Lower lobe of right lung (tissue), 2 donors: ENCODE measurements at places on chromosomes 4 and X. TPM values are rescaled to one million over a fixed set of nuclear protein-coding genes. Genes with fewer than 3 reads are reported as not detected.

Gene ADH7
- total RNA-seq = 0.47 TPM

Gene FAM53A
- total RNA-seq = 1.7 TPM

Gene GABRQ
- total RNA-seq = not detected

DNA sequence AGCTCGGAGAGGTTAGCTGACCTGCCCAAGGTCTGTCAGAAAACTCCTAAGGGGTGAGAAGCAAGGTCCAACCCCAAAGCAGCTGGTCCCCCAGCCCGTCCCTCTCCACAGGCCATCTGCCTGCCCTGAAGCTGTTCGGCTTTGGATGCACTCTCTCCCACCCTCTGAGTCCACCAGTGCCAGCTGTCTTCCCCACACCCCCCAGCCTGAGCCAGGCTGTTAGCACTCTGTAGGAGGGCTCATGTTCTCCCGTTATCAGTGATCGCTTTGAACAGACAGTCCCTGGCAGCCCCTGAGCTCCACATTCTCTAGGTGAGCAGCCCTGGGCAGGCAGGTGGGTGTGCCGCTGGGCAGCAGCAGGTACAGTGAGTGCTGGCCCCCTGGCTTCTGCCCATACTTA, 16.0 kb downstream of the ZNF185 start:
- no peak for DNase-seq
- H3K27me3 ChIP-seq = no peaks in the 10 kb centered on the region

- H3K27ac ChIP-seq = peak overlapping the region; percentile 72
- H3K4me3 ChIP-seq = peak overlapping the region; percentile 57
- H3K27me3 ChIP-seq = no peaks in the 10 kb centered on the region
- no peaks in the 10 kb centered on the region for H3K4me1 ChIP-seq
- H3K36me3 ChIP-seq = no peaks in the 10 kb centered on the region
Observed at GRCh38 chrX:65035446-65035770, 59.2 kb upstream of the ZC4H2 start.

DNA sequence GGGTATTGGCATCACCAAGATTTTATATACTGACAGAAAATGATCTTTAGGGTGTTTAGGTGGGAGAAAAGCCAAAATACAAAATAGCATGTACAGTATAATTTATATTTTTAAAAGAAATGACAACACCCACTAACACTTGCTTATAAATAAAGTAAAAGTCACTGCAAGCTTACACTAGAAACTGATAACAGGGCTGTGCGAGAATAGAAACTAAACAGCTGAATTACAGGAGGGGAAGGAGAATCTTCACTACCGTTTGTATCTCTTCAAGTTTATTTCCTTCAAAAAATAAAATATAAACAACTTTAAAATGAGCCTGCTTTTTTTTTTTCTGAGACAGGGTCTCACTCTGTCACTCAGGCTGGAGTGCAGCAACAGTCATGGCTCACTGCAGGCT, 22.8 kb downstream of the GRSF1 start:
- no peaks in the 10 kb centered on the region for H3K27me3 ChIP-seq
- no peak overlapping the region for H3K27ac ChIP-seq
- no peak for DNase-seq
- no peak overlapping the region for H3K4me3 ChIP-seq
- H3K36me3 ChIP-seq = peaks cover 37% of the 10 kb centered on the region
- H3K4me1 ChIP-seq = no peaks in the 10 kb centered on the region

- H3K27ac ChIP-seq = no peak overlapping the region
- no peak for DNase-seq
- H3K4me3 ChIP-seq = no peak overlapping the region
- no peaks in the 10 kb centered on the region for H3K27me3 ChIP-seq
- no peaks in the 10 kb centered on the region for H3K4me1 ChIP-seq
- H3K36me3 ChIP-seq = no peaks in the 10 kb centered on the region
Observed at GRCh38 chrX:133085785-133086184, 11.1 kb downstream of the USP26 start.

DNA sequence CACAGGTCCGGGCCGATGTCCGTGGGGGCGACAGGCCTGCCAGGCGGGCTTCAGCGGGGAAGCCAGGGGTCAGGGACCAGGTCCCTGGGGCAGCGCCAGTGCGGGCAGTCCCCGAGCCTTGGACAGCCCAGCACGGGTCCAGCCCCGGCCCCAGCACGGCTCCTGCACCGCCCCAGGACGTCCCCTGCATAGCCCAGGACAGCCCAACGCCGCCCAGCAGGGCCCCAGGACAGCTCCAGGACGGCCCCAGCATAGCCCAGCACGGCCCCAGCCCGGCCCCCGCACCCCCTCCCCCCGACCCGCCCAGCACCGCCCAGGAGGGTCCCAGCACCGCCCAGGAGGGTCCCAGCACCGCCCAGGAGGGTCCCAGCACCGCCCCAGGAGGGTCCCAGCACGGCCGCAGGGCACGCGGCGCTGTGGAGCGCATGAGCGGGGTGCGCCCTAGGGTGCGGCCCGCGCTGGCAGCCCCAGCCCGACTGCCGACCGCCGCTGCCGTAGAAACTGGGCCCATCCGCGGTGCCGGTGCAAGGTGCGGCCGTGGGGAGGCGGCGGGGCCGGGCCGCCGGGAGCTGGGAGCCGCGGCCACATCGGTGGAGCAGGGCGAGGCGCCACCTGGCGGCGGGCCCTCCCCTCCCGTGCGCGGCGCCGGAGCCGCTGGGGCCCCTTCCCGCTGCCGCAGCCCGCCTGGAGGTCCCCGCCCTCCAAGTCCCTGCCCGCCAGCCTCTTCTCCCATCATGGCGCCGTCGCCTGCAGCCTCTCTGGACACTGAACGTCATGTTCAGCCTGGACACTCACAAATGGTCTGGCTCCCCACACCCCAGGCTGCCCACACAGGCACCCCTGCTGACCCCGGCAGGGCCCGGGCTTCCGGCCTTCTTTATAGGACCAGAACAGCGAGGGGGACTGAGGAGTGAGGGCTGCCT, 106.8 kb upstream of the NKX1-1 start:
- DNase-seq = peak; percentile 55
- H3K4me1 ChIP-seq = no peaks in the 10 kb centered on the region
- H3K27me3 ChIP-seq = peaks cover 48% of the 10 kb centered on the region
- no peaks in the 10 kb centered on the region for H3K36me3 ChIP-seq

GRCh38 chrX:100296183-100296753, 113.8 kb downstream of the PCDH19 start:
- no peak overlapping the region for H3K4me3 ChIP-seq
- no peaks in the 10 kb centered on the region for H3K4me1 ChIP-seq
- H3K27me3 ChIP-seq = no peaks in the 10 kb centered on the region

DNA sequence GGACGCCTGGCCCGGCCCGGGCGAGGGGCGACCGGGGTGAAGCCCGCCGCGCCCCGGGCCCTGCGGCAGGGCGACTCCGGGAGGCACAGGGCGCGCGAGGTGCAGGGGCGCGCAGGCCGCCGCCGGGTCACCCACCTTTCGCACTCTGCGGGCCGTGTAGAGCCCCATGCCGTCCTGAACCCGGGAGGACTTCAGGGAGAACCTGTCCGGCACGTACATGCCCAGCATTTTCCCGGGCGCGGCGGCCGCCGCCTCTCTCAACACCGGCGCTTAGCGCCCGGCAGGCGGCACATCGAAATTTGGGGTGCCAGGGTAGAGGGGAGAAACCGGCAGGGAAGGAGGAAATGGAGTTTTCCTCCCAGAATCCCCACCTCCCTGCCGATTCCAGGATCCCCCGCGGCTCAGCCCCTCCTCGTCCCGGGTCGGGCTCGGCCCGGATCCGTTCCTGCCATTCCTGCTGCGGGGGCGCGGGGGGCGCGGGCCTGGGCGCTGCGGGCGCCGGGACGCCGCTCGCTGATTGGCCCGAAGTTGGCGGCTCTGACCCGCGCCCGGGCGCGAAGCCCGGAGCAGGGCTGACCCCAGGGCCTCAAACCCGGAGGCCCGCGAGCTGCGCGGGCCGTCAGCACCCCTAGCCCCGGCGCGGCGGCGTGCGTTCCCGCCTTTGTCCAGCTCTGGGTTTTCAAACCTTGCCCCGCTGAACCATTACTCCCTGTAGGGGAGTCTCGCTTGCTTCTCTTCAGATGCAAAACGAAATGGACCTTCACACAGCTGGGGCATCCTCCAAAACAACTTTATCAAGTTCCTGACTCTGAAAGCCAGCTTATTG, at the start of gene PRDM5:
PRDM5 (minus strand) TSS at position 346 of the 826 bp plus-strand sequence; CDS start at position 228, 118 bp downstream.
- H3K27ac ChIP-seq = peak within 1 kb of the TSS; percentile 95
- no peaks in the 10 kb centered on the region for H3K27me3 ChIP-seq
- H3K36me3 ChIP-seq = no peaks in the 10 kb centered on the region
- H3K4me3 ChIP-seq = peak within 1 kb of the TSS; percentile 72
- peak; percentile 65 for DNase-seq

- no peaks in the 10 kb centered on the region for H3K36me3 ChIP-seq
- peak overlapping the region; percentile 57 for H3K27ac ChIP-seq
- H3K27me3 ChIP-seq = no peaks in the 10 kb centered on the region
Observed at GRCh38 chr4:109801099-109801789, 555 bp downstream of the CFI start.

GRCh38 chr4:90889171-90889570, 762.0 kb downstream of the CCSER1 start:
- H3K4me3 ChIP-seq = no peak overlapping the region
- no peaks in the 10 kb centered on the region for H3K4me1 ChIP-seq
- no peak for DNase-seq
- H3K27me3 ChIP-seq = no peaks in the 10 kb centered on the region

DNA sequence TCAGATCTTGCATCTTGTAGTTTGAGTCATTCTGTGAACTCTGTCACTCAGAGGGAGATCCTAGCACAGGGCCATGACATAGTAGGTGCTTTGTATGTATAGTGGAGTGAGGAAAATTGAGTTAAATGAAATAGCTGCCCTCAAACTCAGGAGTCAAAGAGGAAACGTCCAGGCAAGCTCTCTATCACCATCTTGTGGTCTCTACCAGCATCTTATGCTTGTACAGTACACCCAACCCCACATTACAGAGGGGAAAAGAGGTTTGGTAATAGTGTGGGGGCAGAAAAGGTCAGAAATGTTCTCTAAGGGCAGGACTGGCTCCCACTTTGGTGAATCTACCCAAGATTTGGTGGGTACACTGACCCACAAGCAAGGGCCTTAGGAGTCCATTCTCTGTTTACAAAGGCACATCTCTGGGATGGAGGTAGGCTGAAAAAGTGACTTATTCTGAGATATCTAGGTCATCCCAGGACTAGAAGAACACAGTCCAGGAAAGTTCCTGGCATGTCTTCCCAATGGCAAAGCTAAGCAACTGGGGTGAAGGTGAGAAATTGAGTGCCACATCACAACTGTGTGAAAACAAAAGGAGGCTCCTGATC, 131.8 kb downstream of the OR13H1 start:
- no peaks in the 10 kb centered on the region for H3K36me3 ChIP-seq
- H3K4me1 ChIP-seq = no peaks in the 10 kb centered on the region
- H3K27me3 ChIP-seq = no peaks in the 10 kb centered on the region
- H3K27ac ChIP-seq = no peak overlapping the region
- no peak for DNase-seq

Gene XAGE2
- 6.7 TPM for total RNA-seq

DNA sequence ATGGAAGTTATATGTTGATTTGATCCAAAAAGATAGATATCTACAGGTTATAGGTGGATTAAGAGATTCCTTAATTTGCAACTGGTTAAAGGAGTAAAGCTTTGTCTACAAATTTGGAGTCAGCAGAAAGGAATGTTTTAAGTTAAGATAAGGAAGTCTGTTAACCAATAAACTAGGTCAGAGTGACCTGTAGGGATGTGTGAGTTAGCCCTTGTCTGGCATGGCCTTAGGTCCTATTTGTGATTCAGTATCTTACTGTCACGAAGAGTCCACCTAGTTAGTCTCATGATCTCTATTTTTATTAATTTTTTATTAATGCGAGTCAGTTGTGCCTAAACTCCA, 230.8 kb downstream of the INPP4B start:
- no peak overlapping the region for H3K4me3 ChIP-seq
- DNase-seq = no peak
- H3K27me3 ChIP-seq = no peaks in the 10 kb centered on the region
- no peak overlapping the region for H3K27ac ChIP-seq

- no peaks in the 10 kb centered on the region for H3K36me3 ChIP-seq
- H3K27me3 ChIP-seq = no peaks in the 10 kb centered on the region
- H3K4me1 ChIP-seq = no peaks in the 10 kb centered on the region
Observed at GRCh38 chr4:168128601-168129000, 36.3 kb downstream of the ANXA10 start.

Gene HTN3
- total RNA-seq = not detected

DNA sequence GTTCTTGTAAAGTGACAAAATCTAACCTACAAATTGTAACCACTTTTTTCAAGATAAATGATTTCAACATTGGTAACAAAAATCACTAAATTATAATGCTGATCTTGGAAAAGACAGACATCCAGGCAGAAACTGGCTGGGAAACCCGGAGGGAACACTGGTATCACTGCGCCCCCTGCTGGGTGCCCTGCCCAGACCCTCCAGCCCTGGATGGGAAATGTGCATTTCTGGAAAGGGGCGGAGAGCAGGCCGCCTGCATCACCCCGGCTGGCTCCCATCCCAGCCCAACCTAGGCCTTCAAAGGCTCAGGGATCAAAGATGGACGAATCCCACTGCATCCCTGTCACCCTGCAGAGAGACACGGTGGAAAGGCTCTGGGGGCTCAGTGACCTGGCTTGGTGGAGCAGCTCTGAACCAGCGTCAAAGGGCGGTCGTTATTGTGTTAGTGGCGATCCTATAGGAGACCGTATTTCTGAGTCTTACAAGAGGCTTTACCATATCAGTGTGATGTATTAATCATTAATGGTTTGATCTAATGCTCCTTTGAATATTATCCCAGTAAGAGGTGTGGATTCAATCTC, 37.3 kb downstream of the ACOX3 start:
- no peaks in the 10 kb centered on the region for H3K27me3 ChIP-seq
- H3K4me3 ChIP-seq = no peak overlapping the region
- DNase-seq = peak; percentile 82

Gene L1CAM
- total RNA-seq = 1.6 TPM

- H3K4me1 ChIP-seq = peaks cover 9% of the 10 kb centered on the region
- H3K27ac ChIP-seq = no peak overlapping the region
- peaks cover 7% of the 10 kb centered on the region for H3K36me3 ChIP-seq
- no peaks in the 10 kb centered on the region for H3K27me3 ChIP-seq
- no peak for DNase-seq
Observed at GRCh38 chr4:108043526-108043925, 53.8 kb downstream of the HADH start.

Gene TBC1D9
- 42.6 TPM for total RNA-seq

- no peak for DNase-seq
- H3K36me3 ChIP-seq = no peaks in the 10 kb centered on the region
- H3K4me1 ChIP-seq = no peaks in the 10 kb centered on the region
- H3K4me3 ChIP-seq = no peak overlapping the region
- no peak overlapping the region for H3K27ac ChIP-seq
Observed at GRCh38 chr4:151304226-151304625, 21.2 kb downstream of the SH3D19 start.

DNA sequence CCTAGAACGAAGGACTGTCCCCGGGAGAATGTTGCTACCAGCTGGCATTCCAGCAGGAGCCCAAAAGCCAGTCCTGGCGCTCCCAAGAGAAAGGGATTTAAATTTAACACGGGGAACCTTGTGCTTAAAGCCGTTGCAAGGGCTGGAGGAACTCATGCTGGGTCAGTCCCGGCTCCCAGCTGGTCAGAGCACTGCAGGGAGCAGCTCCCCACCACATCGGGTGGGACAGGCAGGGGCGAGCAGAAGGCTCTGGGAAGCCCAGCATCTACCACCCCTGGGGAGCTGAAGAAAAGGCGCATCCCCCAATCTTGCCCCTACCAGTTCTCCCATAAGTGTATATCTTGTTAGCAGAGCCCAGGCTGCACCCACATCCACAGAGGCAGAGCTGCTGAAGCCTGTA, 15.7 kb downstream of the CFAP99 start:
- no peak overlapping the region for H3K4me3 ChIP-seq
- peaks cover 4% of the 10 kb centered on the region for H3K27me3 ChIP-seq
- H3K27ac ChIP-seq = no peak overlapping the region
- no peaks in the 10 kb centered on the region for H3K4me1 ChIP-seq

GRCh38 chrX:72124540-72125201, 7.0 kb downstream of the RTL5 start:
- H3K4me1 ChIP-seq = peaks cover 58% of the 10 kb centered on the region
- no peaks in the 10 kb centered on the region for H3K27me3 ChIP-seq
- no peak for DNase-seq
- no peaks in the 10 kb centered on the region for H3K36me3 ChIP-seq
- H3K27ac ChIP-seq = peak overlapping the region; percentile 62
- H3K4me3 ChIP-seq = no peak overlapping the region
